ENCODE measurements at places on chromosomes 1 and 21.

- no peak for DNase-seq
Measured at GRCh38 chr1:16970132-16970910, 10.1 kb downstream of the MFAP2 start.

- DNase-seq = no peak
Measured at GRCh38 chr21:45576838-45577737, 34.8 kb upstream of the SLC19A1 start.

DNA sequence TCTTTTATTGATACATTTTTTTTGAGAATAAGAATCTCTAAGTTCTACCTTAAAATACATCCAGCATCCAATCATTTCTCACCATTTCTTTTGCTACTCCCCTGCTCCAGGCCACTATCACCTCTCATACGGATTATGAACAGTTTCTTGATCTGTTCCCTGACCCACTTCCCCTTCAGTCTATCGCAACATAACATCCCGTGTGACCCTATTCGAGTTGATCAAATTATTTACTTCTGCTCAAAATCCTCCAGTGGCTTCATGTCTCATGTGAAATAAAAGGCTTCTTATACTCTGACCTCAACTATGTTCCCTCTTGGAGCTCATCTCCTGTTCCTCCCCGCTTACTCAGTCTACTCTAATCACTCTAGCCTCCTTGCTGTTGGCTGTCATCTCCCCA lies 5.2 kb downstream of the ALG14 start:
- no peak for DNase-seq

DNA sequence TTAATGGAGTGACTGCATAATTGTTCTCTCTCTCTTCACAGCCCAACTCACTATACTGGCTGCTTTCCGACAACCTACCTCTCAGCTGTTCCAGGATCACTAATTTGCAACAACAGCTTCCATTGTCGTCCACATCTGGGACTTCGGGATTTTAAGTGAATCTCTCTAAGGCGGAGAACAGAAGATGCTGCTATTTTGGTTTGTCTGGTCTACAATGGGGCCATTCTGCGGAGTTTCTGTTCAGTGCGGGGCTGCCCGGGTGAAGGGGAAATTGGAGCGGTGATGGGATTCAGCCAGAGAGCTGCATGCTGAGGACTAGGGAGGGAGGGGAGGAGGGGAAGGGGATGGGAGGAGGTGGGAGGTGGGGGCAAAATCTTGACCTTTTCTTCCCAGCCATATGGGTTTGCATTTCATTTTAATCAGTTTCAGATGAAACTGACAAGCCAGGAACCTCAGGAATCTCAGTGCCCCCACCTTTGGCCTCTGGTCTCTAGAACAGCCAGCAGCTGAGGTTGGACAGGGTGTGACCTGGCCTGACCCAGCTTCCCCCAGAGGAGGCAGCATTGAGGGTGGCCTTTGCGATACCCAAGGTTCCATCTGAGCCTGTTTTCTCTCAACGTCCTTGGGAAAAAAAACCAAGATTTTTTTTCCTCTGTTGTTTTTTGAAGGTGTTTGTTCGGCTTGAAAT lies 6.9 kb upstream of the SRP9 start:
- no peak for DNase-seq

DNA sequence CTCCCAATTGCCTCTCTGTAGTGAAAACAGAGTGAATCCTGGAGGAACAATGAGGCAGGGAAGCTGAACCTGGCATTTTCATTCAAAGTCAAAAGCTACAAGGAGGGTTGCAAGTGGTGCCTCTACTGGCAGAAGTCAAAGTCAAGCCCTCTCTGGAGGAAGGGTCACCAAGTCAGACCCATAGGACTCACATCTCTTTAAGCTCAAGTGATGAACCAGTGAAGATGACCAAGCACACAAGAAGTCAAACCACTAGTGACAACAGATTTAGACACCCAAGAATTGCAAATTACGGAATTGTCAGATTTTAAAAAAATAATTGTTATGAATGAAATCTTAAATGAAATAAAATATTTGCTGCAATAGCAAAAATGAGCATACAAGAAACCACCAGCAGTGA lies 81.1 kb upstream of the ATP1B1 start:
- no peak for DNase-seq
